ENCODE measurements at places on chromosomes 1 and 21.

DNA sequence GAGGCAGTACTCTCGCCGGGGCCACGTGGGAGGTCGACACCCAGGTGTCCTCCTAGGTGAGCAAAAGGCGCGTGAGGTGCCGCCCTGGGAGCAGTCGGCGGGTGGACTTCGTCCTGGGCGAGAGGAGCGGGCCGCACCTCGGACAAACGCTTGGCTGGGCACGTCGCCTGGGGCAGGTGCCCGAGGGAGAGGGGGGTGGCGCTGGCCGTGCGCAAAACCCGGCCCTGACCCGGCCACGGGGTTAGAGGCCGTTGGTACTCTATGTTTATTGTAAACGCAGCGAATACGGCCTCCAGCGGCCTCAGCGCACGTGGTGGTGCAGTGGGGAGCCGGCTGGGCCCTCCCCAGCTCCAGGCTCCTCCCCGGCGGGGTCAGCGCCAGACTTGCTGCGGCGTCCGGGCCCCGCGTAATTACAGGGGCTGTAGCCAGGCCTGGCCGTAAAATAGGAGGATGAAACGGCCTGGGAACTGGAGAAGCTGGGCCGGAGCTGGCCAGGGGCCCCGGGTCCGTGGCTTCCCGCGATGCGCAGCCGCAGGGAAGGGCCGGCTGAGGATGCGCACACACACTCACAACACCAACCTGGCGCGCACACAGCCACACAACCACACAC is 1.6 kb upstream of the EFNA1 start:
- DNase-seq: no peak

DNA sequence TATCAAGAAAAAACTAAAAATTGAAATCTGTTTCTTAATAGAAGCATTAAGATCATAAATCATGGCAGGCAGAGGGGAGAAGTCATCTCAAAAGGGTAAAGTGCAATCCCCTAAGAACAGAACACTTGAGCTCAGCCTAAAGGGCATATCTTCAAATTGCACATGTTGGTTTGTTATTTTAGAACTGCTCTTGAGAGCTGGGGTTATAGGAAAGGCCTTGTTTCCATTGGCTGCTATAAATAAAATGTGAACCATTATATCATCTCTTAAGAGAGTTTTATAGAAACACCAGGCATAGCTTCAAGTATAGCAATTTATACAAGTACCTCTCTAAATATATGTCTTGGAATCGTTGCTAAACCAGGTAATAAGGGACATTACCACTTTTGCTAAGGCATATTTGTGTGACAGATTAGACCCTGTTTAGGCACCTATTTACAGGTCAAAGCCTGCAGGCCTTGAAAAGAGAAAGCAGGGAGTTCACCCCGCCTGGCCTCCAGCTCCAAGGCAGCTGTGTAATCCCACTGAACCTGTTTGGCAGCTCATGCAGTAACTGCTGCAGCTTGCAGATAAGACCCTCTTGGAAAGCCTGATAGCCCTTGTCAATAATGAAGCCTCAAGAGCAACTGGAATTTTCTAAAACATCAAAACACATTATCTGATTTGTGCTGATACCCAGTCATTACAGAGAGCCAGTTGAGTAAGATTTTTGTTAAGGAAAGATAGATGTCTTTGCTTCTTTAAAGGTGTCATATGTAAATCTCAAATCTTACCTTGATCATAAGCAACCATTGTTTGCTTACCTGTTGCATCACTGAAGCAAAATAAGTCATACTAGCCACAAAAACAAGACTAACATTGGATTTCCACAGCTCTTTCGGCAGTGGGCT is 24.2 kb upstream of the SYDE2 start:
- no peak for DNase-seq

- DNase-seq: no peak
Measured at GRCh38 chr1:170978371-170978910, 43.1 kb downstream of the MROH9 start.

GRCh38 chr21:46221664-46222435 is 6.7 kb downstream of the LSS start:
- DNase-seq: no peak

DNA sequence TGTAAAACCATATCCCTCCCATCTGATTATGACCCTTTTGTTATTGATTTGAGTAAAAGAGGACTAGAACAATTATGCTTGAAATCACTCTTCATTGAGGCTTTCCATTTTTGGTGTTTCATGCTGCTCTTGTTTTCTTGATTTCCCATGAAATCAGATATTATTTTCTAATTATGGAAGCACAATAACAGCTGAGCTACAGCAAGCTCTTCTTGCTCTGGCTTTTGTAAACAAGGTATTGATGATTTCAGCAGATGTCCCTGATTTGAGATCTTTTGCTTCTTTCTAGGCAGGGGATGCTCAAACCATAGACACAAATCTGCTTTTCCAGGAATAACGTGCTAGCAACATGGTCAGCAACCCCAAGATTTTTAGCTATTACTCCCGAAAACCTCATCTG is 607.8 kb downstream of the NCAM2 start:
- no peak for DNase-seq

- no peak for DNase-seq
Measured at GRCh38 chr1:110132682-110133081, 17.6 kb upstream of the SLC6A17 start.

- DNase-seq: no peak
Measured at GRCh38 chr1:25062621-25063255, 132.7 kb upstream of the RUNX3 start.

GRCh38 chr1:230270185-230270558 is 156.0 kb downstream of the PGBD5 start:
- no peak for DNase-seq

GRCh38 chr1:1298861-1299685 is 8.7 kb downstream of the ACAP3 start:
- DNase-seq: no peak

- no peak for DNase-seq
Measured at GRCh38 chr1:217471403-217471802, 159.5 kb downstream of the GPATCH2 start.

DNA sequence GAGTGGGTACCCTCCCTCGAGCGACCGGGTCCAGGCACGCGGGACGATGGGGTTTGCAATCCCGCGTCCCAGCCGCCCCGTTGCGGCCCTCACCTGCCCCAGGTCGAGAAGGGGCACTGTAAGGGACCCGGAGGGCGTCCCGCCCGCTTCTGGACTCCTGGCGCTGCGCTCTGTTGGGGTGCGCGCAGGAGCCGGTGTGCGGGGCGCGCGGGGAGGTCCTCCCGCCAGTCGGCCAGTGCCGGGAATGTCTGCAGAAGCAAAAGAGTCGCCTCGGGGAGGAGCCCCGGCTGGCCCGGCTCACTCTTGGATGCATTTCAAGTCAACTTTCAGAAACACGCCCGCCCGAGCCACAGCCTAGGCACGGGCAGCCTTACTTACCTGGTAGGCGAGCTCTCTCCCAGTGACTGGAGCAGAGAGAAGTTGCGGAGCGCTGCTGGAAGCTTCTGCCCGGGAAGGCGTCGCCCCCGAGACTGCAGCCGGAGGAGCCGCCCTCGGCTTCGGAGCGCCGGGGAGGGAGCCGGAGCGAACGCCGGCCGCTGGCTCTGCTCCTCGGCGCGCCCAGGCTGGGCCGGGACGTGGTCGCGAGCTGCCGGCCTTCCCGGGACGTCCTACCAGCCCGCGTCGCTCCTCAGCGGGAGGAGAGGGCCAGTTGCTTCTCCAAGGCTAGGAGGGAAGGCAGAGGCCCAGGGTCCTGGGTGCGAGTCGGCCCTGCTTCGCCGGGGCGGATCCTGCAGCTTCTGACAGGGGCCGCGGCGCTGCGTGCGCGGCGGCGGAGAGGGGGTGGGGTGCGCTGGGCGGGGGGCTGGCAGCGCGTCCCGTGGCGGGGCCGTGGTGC is at the start of gene LMX1A:
LMX1A (minus strand) TSS at position 739 of the 835 bp plus-strand sequence. CDS start 1,156 bp downstream, outside the sequence.
- no peak for DNase-seq

DNA sequence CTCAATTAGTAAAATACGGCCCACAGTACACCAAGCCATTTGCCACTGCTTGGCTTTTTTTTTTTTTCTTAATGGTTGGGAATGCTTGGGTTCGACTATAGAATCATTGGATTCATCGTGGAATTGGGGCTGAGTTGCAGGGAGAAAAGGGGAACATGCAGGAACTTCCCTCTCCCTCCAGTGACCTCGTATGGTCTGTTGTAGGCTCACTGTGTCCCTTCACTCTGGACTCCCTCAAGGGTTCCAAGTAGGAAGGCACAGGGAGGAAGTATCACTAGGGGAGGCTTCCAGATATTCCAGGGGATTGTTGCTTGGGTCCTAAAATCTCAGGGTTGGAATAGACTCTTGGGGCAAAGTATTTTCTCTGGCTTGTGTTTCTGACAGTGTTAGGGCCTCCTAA is 24.5 kb downstream of the PPFIA4 start:
- no peak for DNase-seq

GRCh38 chr1:228989992-228990827 is 254.9 kb downstream of the RHOU start:
- DNase-seq: peak; percentile 79

GRCh38 chr21:17334484-17334883 is 178.4 kb upstream of the CXADR start:
- no peak for DNase-seq

DNA sequence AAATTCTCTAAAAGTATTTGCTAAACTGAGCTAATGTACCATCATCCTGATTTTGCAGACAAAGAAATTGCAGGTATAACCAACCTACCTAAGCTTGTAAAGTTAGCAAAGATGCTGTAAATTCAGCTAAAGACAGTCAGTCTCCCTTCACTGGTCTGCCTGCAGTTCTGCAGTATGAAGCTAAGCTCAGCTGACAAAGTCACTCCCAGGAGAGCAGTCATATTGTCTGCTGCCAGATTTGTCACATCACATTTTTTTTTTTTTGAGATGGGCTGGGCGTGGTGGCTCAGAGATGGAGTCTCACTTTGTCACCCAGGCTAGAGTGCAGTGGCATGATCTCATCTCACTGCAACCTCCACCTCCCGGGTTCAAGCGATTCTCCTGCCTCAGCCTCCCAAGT is 8.9 kb upstream of the CMPK1 start:
- DNase-seq: no peak

GRCh38 chr1:22351768-22352080 is 99.9 kb upstream of the ZBTB40 start:
- no peak for DNase-seq

GRCh38 chr1:42746436-42747105 is 6.5 kb upstream of the CLDN19 start:
- DNase-seq: no peak

DNA sequence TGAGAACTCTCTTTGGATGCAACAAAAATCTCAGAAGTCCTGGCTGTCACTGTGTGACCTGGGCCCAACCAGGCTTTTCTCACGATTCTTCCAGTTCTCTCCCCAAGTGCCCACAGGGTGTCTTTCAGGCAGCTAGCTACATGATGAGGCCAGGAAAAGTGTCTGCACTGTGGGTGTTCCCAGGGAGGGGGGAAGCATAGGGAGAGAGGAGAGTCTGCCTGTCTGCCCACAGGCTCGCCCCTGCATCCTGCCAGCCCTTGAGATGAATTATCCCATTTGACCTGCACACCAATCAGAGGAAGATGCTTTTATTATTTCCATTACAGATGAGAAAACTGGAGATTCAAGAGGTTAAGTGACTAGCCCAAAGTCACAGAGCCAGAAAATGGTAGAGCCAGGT is 27.8 kb downstream of the FOXO6 start:
- no peak for DNase-seq

- no peak for DNase-seq
Measured at GRCh38 chr1:99566290-99567021, 79.5 kb upstream of the PALMD start.

DNA sequence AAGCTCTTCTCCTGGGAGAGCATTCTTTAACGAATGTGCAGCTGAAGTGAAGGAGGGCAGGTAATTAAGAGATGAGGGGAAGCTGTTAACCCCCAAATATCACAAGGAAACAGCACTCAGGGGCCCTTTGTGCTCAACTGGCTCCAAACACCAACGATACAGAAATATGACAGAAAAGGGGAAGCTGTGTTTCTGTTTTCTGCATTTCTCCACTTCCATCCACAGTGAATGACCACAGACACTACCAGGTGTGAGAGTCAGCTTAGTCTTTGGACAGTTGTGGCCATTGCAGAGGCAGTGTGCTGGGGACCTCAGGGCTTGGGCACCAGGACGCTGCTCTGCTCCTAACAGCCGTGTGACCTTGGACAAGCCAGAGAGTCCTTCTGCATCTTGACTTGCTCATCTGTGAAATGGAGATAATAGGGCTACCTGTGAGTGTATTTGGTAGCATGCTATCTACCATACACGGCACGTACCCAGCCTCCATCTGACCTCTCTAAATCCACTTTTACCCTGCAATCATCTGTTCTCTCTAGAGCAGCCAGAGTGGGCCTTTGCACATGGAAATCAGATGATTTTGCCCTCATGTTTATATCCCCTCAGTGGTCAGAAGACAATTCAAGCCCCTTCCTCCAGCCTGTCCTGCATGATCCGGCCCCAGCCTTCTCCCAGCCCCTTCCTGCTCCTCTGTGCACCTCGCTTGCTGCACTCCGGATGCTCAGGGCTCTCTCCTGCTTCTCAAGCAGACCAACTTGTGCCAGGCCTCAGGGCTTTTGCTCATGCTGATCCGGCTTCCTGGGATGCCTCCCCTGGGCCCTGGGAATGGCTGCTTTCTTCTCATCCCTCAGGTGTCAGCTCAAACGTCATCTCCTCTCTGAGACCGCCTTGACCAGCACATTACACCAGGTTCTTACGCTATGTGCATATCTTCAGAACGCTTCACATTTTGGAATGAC is 4.7 kb upstream of the TINAGL1 start:
- DNase-seq: no peak

DNA sequence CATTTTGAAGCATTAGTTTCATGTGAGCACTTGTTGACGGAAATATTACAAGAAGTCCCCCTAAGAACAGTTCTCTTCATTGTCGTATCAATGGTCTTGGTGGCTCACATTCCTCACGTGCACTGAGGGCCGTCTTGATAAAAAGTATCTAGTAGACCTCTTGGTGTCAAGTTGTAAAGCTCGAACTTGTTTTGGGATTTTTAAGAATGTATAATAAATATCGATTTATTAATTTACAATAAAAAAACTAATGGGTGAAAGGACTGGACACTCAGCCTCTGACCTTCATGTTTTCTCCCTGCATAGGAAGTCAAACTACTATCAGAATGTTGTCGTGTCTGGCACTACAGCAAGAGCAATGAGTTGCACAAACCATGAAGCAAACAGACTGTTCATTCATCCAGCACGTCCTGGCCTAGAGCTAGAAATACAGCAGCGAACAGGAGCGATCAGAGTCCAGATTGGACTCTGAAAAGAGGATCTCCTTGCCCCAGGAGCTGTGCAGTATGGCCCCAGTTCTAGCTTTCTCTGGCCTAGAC is 319.2 kb downstream of the SMYD3 start:
- no peak for DNase-seq

DNA sequence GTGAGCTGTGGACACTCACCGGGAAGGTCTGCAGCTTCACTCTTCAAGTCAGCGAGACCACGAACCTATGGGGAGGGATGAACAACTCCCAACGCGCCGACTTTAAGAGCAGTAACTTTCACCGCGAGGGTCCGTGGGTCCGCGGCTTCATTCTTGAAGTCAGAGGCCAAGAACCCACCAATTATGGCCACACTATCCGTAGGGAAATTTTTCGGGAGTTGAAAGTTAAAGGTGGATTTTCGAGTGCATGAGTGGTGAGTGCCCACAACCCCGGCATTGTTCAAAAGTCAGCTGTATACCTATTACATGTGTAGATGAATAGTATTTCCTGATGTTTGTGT is 19.7 kb downstream of the EXOC8 start:
- no peak for DNase-seq

Measured in vagina (tissue), 2 donors.